Effector memory CD4-positive, alpha-beta T cell (primary cell): ENCODE measurements at places on chromosomes 13 and 19.

GRCh38 chr13:89695343-89696257 is 1651.9 kb upstream of the MIR17HG start:
- no peak overlapping the region for H3K27ac ChIP-seq
- no peaks in the 10 kb centered on the region for H3K4me1 ChIP-seq
- no peaks in the 10 kb centered on the region for H3K27me3 ChIP-seq
- no peak for DNase-seq
- H3K4me3 ChIP-seq: no peak overlapping the region

GRCh38 chr19:3224346-3225168 is at the start of gene CELF5:
TSS of gene CELF5 (plus strand) at chr19:3224661. CDS start at chr19:3224740, 79 bp downstream.
- peak; percentile 50 for DNase-seq
- H3K27ac ChIP-seq: no peak within 1 kb of the TSS
- peaks cover 37% of the 10 kb centered on the region for H3K27me3 ChIP-seq
- no peaks in the 10 kb centered on the region for H3K36me3 ChIP-seq
- H3K4me1 ChIP-seq: no peaks in the 10 kb centered on the region
- H3K4me3 ChIP-seq: no peak within 1 kb of the TSS

GRCh38 chr13:79502859-79503468 is 22.0 kb downstream of the NDFIP2 start:
- no peak for DNase-seq
- H3K27me3 ChIP-seq: no peaks in the 10 kb centered on the region
- no peak overlapping the region for H3K27ac ChIP-seq
- no peaks in the 10 kb centered on the region for H3K4me1 ChIP-seq
- no peaks in the 10 kb centered on the region for H3K36me3 ChIP-seq

- H3K4me1 ChIP-seq: no peaks in the 10 kb centered on the region
- no peak overlapping the region for H3K4me3 ChIP-seq
- no peaks in the 10 kb centered on the region for H3K27me3 ChIP-seq
Observed at GRCh38 chr13:100596516-100596915, 7.9 kb upstream of the GGACT start.
